ENCODE measurements at places on chromosomes 6 and 20.

DNA sequence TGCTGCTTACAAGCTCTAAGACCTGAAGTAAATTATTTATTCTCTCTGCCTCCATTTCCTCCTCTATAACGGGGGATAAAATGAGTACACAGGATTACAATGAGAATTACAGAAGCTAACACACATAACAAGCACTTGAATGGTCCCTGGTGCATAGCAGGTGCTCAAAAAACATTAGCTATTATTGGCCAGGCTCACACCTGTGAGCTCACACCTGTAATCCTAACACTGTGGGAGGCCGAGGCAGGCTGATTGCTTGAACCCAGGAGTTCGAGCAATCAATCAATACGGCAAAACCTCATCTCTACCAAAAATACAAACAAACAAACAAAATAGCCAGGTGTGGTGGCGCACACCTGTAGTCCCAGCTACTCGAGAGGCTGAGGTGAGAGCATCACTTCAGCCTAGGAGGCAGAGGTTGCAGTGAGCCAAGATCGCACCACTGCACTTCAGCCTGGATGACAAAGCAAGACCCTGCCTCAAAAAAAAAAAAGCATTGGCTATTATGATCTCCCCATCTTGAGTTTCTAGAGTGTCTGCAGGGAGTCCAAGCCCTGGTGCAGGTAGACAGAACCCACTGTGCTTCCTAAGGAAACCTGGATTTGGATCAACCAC is 68.1 kb downstream of the PREX1 start:
- peak; percentile 9 for DNase-seq

GRCh38 chr6:153989989-153990388 is 49.1 kb upstream of the OPRM1 start:
- DNase-seq, result no peak

GRCh38 chr20:32918296-32918695 is 59.6 kb downstream of the EFCAB8 start:
- no peak for DNase-seq

DNA sequence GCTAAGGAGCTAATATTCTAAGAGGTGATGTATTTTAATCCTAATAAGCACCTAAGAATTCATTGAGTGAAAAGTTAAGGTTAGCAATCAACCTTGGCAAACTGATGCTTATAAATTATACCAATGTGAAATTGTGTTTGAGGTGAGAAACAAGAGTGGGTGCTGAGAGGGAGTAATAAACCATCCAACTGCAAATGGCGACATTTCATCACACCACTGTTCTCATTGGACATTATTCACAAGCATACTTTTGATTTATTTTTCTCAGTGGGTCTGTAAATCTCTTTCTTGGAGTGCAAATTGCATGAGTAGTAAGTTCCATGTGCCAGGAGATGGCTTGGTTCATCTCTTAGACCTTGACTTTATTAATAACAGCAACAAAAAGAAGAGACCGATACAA is 71.5 kb downstream of the BMP6 start:
- DNase-seq, result no peak

DNA sequence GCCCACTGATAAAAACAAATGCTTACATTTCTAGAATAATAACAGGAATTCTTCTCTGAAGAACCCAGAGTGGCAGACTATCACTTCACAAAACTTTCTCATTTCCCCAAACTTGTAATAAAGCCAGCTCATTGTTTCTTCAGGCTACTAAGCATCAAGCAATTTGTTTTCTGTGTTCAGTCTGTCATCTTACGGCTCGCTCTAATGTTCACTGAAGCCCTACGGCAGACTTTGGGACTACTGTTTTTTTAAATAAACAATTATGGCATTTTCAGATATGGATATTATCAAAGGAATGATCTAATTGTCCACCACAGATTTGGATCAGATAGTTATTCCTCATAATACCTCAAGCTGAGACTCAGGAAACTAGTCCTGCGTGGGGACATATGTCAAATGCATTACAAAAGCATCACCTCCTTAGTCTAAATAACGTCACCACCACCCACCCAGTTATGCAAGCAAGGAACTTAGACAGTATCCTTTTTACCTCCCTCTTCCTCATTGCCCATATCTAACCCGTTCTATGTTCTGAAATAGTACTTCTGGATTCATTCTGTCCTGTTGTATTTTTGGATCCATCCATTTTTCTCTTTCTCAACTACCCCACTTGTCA is 415.1 kb downstream of the PLCB1 start:
- no peak for DNase-seq

DNA sequence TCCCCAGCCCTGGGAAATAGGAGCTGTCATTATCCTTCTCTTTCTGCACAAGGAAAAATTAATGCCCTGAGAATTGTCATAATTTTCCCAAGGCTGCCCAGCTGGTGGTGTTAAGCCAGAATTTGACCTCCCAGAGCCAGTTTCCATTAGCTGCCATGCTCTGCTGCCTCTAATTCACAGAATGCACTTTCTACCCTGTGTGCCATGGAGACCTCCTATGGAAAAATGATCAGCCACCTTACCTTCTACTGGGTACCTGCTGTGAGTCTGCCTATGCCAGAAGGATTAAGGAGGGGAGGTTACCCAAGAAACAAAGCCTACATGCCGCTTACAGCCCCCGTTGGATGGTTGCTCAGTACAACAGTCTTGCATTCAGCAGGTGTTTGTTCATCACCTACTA is 29.1 kb downstream of the POFUT1 start:
- no peak for DNase-seq

- DNase-seq, result no peak
These were observed 118.8 kb downstream of the COL19A1 start for GRCh38 chr6:69985180-69985579.

- no peak for DNase-seq
These were observed 53.6 kb downstream of the MDGA1 start for GRCh38 chr6:37643851-37644672.

- DNase-seq, result no peak
These were observed 17.1 kb upstream of the HECA start for GRCh38 chr6:139117734-139118133.

DNA sequence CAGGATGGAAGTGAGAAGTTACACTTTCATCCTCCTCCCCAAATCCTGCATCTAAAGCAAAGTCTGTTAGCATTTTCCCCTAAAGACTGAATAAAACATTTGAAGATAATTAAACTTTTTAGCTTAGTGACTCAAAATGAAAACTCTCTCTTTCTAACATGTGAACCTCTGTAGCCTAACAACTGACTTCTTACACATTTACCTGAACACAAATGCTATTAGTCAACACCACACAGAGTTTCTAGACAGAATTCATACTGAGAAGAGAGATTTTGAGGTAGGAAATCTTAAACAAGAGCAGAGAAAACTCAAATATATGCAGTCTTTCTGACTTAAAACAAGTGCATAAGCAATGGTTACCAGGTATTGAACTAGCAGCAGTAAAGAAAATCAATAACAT is 149.9 kb upstream of the SMLR1 start:
- DNase-seq, result no peak

- no peak for DNase-seq
These were observed 5.8 kb downstream of the SNHG17 start for GRCh38 chr20:38429301-38429700.

DNA sequence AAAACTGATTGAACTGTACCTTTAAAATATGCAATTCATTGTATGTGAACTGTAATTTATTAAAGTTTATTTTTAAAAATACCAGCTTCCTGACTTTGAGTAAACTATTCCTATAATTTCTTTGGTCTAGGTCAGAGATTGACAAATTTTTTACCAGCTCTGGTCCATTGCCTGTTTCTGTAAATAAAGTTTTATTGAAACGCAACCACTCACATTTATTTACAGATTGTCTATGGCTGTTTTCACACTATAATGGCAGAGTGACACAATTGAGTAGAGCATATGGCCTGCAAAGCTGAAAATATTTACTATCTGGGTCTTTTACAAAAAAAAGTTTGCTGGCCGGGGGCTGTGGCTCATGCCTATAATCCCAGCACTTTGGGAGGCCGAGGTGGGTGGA is 33.0 kb upstream of the NFATC2 start:
- DNase-seq, result no peak

GRCh38 chr6:24205020-24205492 is 79.0 kb downstream of the NRSN1 start:
- peak; percentile 61 for DNase-seq

- no peak for DNase-seq
These were observed 35.8 kb downstream of the AGPAT4 start for GRCh38 chr6:161238081-161238480.

DNA sequence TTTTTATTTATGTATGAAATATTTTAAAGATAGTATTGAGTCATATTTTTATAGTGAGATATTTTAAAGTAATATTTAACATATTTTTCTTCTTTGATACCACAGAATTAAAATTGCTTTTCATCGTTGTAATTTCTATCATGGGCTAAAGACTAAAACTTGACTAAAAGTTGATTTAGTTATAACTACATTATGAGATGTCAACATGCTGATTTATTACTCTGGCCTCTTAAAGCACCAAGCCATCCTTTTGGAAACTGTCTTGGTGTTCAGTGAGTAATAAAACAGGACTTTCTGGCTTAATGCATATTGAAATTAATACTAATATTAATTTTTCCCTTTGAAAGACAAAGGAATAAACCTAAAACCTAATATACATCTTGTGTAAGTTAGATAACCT is 95.2 kb upstream of the ADGRF4 start:
- no peak for DNase-seq

DNA sequence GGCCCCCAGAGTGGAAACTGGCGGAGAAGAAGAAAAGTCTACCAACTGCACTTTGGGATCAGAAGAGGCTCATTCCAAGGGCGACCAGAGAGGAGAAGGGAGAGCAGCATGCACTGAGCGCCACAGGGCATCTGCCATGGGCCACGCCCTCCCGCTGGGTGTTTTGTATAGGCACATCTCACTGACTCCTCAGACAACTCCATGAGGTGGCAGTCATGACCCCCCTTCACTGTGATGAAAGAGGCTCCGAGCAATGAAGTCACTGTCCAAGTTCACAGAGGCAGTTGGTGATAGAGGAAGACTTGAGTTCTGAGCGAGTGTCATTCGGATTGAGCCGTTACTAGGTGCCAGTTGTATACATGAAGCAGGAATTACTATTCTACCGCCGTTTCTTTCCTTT is 15.4 kb downstream of the BPIFB1 start:
- DNase-seq, result no peak

DNA sequence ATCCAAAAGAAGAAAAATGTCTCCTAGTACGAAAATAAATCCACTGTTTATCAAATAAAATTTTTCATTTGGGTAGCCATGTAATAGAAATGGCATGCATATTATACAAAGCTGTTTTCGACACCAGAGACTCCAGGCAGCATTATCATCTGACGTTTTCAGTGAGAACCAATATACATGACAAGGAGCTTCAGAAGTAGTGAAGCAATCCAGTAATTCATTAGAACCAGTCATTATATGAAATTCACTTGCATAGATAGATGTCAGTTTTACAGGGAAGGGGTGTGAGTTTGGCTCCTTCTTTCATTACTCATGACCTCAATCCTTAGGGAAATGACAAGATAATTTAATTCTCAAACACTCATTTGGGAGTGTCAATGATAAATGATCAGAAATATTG is 14.7 kb downstream of the HTR1B start:
- DNase-seq, result no peak

GRCh38 chr6:140494321-140495108 is 1120.1 kb upstream of the CITED2 start:
- no peak for DNase-seq

- DNase-seq, result no peak
These were observed 18.8 kb upstream of the RCAN2 start for GRCh38 chr6:46509981-46510510.

- DNase-seq, result no peak
These were observed 15.8 kb downstream of the TTBK1 start for GRCh38 chr6:43258807-43259686.

DNA sequence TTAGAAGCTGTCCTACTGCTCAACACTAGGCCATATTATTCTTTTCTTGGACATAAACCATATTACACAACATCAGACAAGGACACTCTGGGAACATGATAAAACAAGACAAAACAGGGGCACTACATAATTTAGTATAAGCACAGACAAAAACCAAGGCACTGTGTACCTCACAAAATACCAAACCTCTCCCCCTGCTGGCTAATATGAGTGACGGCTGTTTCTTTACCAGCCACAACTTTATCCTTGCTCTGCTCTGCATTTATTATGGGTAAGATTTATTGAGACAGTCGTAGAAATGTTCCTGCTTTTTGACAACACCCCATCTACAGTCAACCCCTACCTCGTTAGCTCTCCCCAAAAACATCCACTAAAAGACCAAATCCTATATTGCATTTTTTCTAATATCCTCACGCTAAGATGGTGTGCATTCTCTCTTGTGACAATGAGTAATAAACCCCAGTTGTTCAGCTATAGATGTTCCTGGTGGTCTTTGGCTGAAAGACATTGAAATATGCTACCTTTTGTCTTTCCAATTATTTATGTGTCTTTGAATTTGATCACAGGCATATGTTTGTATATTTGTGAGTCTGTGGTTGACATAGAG is 23.8 kb upstream of the POLR1H start:
- no peak for DNase-seq

- DNase-seq, result no peak
These were observed 3.9 kb downstream of the NPEPL1 start for GRCh38 chr20:58696411-58696961.

DNA sequence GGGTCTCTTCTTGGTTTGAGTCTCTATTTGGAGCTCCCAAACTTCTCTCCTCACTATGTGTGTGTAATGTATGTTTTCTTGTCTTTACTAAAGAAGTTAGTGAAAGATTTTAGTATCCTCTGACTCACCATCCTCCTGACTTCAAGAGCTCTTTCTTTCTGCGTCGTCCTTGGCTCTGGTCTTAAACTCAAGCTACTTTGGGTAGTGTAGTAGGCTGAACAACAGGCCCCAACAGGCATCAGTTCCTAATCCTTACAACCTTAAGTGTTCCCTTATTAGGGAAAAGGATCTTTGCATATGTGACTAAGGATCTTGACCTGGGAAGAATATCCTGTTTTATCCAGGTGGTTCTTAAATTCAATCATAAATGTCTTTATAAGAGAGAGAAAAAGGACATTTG is 810.2 kb downstream of the MAFB start:
- DNase-seq, result no peak

- no peak for DNase-seq
These were observed 95.0 kb downstream of the THBS2 start for GRCh38 chr6:169158691-169159090.

GRCh38 chr20:11777387-11778205 is 140.1 kb upstream of the BTBD3 start:
- peak; percentile 81 for DNase-seq

DNA sequence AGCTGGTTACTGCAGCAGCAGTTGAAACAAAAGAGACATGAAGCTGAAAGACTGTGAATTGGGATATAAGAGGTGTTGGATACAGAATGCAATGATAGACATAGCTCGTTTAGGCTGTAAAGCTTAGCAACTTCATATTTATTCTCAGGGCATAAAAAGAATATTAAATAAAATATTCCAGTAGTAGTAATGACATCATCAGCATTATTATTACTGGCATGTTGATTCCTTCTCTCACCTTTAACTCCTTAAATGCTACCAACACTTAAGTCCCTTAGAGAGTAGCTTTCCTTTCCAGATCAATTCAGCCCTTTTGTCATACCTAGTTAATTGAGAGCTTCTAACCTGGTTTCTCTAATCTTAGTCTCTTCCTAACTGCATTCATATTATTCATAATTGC is 81.4 kb upstream of the STXBP5 start:
- DNase-seq, result no peak
